IgD-negative memory B cell (primary cell): ENCODE measurements at places on chromosomes 13 and 19. TPM values are rescaled to one million over a fixed set of nuclear protein-coding genes. Genes with fewer than 3 reads are reported as not detected.

Gene RDH8
- polyA plus RNA-seq: not detected

Gene UPF3A
- polyA plus RNA-seq: 35.5 TPM

Gene NOTCH3
- polyA plus RNA-seq: not detected

Gene CGB2
- not detected for polyA plus RNA-seq

Gene ZNF333
- 6.2 TPM for polyA plus RNA-seq

Gene GJB2
- polyA plus RNA-seq: not detected

Gene NXNL1
- polyA plus RNA-seq: not detected

Gene PRR36
- not detected for polyA plus RNA-seq

Gene KANK3
- not detected for polyA plus RNA-seq

Gene ZNF71
- 11.1 TPM for polyA plus RNA-seq

Gene ZNF66
- polyA plus RNA-seq: 6.1 TPM

Gene TRPC4
- not detected for polyA plus RNA-seq

Gene SIGLEC8
- not detected for polyA plus RNA-seq

Gene NTN5
- 0.66 TPM for polyA plus RNA-seq

Gene PRRG2
- 0.26 TPM for polyA plus RNA-seq

Gene ADAMTSL5
- 0.21 TPM for polyA plus RNA-seq

Gene ATP8A2
- 0.06 TPM for polyA plus RNA-seq

Gene CIC
- polyA plus RNA-seq: 4.5 TPM

Gene CNFN
- 42.5 TPM for polyA plus RNA-seq
